ENCODE measurements at places on chromosomes 7 and 10.

GRCh38 chr10:12965571-12965970 lies 35.9 kb downstream of the CCDC3 start:
- no peak for DNase-seq

- no peak for DNase-seq
These were observed 283.0 kb downstream of the USP6NL start for GRCh38 chr10:11328264-11329061.

- DNase-seq = no peak
These were observed 126.5 kb downstream of the SLIT1 start for GRCh38 chr10:97059006-97059871.

GRCh38 chr7:44743750-44744149 lies 4.9 kb upstream of the ZMIZ2 start:
- no peak for DNase-seq

- DNase-seq = no peak
These were observed 117.2 kb upstream of the GLCCI1 start for GRCh38 chr7:7851381-7851780.

- DNase-seq = no peak
These were observed 109.3 kb upstream of the HPS1 start for GRCh38 chr10:98556061-98556460.

DNA sequence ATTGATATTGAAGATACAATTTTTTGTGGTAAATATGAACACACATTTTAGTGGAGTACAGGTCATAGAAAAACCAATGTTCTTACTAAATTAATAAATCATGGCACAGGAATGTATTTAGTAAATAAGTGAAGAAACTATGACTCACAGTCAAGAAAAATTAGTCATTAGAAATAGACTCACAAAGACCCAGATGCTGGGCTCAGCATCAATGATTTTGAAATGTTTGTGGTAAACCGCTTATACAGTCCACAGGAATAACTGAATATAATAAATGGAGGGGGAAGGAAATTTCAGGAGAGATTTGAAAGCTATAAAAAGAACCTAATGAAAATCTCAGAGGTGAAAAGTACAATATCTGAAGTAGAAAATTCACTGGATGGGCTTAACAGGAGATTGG lies 138.3 kb upstream of the ADCY1 start:
- no peak for DNase-seq
